SIG-M5 (cell line): ENCODE measurements at places on chromosomes 7 and 10.

DNA sequence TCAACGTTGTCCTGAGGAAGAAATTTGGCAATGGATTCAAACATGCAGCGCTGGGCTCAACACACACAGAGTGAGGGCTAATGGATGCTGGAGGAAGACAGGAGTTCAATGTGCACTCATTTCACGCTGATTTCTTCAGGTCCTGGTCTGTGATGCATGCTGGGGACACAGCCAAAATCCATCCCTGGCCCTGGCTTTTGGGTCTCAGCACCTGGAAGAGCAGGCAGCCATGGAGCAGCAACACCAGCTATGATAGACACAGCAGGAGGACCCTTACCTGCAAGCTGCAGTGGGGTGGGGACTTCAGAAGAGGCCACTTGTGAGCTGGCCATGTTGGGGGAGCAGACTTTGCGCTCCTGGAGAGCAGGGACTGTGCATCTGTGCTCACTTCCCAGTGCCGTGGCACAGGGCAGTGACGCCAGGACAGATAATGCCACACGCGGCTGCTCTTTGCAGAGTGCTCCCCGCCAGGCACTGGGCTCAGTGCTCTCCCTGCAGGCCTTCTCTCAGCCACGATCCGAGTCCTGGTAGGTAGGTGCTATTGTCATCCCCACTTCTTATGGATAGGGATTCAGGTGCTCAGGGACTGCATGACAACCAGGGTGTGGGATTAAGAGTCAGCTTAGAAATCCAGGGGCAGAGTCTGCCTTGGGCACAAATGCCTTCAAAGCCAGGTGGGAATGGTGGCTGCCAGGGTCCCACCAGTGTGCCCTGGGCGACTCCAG lies 138.8 kb upstream of the UNC5B start:
- no peak for DNase-seq

DNA sequence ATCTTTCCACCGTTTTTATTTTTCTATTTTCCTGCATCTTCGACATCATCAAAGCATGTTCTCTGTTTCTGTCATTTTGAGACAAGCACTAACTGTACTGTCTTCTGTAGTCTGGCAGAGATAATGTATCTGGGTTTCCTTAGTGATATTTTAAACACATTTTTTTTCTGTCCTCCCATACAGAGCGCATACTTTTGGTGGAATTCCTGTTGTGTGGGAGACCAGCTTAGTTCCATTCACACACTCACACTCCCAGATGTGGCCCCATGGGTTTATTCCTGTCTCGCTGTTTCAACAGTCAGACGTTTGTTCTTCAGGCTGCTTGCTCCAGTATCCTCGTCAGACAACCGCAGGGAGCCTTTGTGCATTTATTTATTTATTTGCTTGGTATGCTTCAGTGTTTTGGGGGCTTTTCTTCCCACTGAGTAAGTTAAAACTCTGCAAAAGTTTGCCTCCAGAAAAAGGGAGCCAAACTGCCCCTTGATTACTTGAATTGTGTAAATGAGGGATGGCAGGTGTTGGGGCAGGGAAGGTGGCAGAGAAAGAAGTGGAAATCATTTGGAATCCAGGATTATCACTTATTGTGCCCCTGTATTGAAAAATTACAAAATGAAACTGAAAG lies 456.8 kb upstream of the KLF6 start:
- no peak for DNase-seq

- DNase-seq: no peak
These were observed 88.9 kb downstream of the MYOF start for GRCh38 chr10:93393211-93393610.

- no peak for DNase-seq
These were observed 73.3 kb downstream of the PRPF18 start for GRCh38 chr10:13659887-13660550.

DNA sequence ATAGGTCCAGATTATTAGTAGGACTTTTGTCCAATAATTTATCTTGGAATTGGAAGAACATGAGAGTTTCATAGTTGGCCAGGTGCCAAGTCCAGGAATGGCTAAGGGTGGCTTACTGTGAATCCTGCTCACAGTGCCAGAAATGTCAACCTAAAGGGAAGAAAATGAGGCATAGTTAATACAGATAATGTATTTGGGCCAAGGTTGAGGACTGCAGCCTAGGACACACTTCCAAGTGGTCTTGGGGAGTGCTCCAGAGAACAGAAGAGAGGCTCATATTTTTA lies 78.2 kb downstream of the MAPK8 start:
- DNase-seq: no peak

GRCh38 chr7:55036950-55037736 lies 18.3 kb downstream of the EGFR start:
- DNase-seq: no peak

DNA sequence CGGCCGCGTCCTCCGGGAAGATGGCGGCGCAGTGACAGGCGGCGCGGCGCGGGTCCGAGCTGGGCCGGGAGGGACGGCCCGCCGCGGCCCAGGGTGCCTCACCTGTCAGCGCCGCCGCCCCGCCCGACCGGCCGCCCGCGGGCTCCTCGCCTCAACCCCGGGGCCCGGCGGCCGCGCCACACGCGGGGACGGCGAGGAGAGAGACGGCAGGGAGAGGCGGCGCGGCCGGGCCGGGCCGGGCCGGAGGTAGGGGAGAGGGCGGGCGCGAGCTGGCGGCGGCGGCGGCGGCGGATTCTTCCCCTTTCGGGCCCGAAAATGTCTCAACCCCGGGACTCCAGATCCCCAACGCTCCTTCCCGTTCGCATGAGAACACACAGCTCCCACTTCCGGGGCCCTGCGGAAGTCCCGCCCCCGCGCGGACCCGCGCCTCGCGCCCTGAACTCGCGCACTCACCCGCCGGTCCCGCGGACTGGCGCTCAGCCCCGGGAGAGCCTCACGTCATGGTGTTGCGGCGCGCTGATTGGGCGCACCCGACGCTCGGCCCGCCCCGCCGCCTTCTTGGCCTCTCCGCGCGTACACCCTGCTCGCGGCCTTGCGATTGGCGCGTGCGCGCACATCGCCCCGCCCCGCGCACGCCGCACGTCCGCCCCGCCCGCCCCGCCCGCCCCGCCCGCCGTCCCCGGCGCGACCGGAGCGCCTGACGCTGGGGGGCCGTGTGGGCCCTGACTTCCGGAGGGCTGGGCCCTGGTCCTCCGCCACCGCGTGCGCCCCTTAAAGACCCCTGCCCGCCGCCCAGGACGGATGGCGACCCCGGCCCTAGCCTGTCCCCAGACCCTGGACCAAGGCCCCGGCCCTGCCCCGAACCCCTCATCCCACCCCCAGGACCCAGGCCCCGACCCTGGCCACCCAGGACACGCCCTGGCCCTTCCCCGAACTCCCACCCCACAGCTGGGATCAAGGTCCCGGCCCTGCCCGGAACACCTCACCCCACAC lies at the start of gene LARP4B:
Gene LARP4B (minus strand): TSS at position 380 of the 993 bp plus-strand sequence. CDS start 45,984 bp downstream, outside the sequence.
- DNase-seq: peak; percentile 61

DNA sequence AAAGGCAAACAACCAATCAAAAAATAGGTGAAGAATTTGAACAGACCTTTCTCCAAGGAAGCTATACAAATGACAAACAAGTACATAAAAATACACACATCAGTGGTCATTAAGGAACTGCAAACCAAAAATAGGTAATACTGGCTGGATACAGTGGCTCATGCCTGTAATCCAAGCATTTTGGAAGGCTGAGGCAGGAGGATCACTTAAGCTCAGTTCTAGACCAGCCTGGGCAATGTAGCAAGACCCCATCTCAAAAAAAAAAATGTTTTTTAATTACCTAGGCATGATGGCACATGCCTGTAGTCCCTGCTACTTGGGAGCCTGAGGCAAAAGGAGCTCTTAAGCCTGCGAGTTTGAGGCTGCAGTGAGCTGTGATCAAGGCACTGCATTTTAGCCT lies 19.3 kb downstream of the CDCA7L start:
- DNase-seq: no peak

DNA sequence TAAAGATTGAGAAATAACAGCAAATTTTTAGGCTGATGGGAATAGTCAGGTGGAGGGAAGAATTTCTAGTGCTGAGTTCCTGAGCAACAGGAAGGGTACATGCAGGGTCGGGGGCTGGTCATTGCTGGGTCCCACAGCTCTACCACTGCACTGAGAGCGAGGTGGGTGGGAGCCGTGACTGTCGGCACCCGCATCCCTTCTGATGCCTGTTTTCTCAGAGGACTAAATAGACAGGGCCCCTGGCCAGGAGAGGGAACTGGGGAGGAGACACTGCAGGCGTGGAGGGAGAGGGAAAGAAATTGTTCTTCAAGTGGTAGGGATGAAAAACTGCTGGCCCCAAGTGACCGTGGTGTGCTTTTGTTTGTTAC lies 7.3 kb downstream of the GTPBP4 start:
- DNase-seq: no peak

DNA sequence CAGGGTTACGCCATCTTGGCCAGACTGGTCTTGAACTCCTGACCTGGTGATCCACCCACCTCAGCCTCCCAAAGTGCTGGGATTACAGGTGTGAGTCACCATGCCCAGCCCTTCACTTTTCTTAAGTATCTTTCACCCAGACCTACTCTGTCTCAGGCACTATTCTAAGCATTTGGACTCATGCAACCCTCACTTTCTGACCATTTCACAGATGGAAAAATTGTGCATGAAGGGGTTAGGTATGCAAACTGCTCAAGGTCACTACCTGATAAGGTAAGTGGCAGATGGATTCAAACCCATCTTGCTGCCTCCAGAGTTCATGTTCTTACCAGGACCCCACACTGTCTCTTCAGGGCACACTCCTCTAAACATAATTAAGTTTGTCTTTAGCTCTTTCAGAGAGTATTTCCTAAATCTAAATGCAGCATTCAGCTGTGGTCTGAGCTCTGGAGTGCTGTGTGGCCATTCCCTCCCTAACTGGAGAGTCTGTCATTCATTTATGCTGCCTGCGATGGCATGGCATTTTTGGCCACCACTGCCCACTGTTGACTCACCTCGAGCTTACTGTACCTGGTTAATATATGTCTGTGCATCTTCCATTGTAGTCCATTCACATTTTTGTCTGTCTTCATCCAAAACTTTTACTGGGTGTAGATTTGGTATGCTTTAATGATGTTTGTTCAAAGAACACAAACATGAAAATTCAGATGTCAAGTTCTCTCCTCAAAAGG lies 88.4 kb downstream of the CCDC71L start:
- DNase-seq: no peak

- DNase-seq: no peak
These were observed 837.8 kb upstream of the LRRN3 start for GRCh38 chr7:110253093-110253492.

GRCh38 chr10:119945805-119946204 lies 53.3 kb downstream of the SEC23IP start:
- DNase-seq: no peak

GRCh38 chr10:116085323-116085722 lies 187.7 kb downstream of the GFRA1 start:
- no peak for DNase-seq

DNA sequence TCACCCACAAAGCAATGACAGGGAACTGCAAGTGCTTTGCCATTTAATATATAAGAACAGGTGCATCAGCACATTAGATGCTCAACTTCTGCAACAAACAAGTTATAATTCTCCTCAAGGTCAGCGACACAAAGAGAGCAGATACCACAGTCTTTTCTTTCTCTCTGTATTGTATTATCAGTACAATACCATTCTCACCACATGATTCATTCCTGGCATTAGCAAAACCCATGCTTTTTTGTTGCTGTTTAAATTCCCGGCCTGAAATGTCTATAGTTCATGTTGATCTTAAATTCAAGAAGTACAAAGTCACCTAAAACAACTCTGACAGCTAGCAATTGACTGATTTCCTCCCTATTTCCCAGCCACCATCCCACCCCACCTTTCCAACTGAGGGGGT lies 111.8 kb upstream of the FEZF1 start:
- DNase-seq: no peak

DNA sequence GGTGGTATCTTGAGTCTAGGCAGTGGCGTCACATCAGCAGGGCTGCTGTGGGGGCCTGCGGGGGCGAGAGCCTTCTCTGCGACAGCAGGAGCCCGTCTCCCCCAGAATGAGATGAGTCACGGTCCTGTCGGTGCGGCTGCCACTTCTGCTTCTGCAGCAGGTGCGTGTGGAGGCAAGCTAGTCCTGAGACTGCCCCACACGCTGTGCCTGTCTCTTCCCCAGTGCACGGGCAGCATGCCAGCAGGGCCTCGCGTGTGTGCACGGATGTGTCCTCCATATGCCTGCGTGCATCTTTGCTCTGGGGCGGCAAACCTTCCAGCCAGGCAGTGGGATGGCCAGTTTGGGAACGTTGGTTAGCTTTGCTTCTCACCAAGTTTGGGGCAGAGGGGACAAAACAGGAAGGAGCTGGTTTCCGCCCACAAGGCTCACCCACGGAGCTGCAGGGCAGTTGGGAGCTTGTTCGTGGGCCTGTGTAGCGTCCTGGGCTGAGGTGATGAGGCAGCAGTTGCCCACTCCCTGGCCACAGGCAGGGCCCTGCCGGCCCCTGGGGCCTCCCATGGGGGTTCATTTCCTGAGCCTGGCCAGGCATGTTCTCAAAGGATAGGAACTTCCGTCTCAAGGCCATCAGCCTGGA lies 60.8 kb upstream of the PPIF start:
- peak; percentile 75 for DNase-seq

GRCh38 chr10:100709146-100710082 lies 36.0 kb upstream of the PAX2 start:
- no peak for DNase-seq

GRCh38 chr10:109934958-109935793 lies 11.9 kb upstream of the XPNPEP1 start:
- no peak for DNase-seq

DNA sequence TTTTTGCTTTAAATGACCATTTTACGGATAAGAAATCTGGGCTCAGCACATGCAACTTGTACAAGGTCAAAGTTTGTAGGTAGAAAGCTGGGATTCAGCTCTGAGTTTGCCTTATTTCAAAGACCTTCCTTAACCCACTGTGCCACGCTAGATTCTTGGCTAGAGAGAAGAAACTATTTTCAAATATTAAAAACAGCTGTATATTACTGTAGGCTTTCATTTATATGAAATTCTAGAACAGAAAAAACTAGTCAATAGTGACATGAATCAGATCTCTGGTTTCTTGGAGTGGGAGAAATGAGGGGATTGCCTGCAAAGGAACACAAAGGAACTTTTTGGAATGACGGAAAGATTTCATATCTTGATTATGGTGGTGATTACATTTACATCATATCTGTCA lies 53.0 kb upstream of the C1GALT1 start:
- DNase-seq: no peak
